ENCODE measurements at places on chromosomes 2 and 18.

GRCh38 chr2:3462493-3463104 is 56.7 kb downstream of the ADI1 start:
- DNase-seq, result no peak

DNA sequence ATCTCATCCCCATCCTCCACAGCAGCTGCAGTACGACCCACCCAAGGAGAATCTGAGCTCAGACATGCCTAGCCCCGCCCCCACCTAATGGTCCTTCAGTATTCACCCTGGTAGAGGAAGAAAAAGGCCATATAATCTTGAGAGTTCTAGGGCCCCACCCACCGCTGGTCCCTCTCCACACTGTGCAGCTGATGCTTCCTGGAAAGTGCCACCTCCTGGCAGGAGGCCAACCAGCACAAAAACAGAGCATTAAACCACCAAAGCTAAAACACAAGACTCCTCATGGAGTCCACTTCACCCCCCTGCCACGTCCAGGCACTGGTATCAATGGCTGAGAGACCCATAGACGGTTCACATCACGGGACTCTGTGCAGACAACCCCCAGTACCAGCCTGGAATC is 40.7 kb downstream of the MC4R start:
- DNase-seq, result no peak

DNA sequence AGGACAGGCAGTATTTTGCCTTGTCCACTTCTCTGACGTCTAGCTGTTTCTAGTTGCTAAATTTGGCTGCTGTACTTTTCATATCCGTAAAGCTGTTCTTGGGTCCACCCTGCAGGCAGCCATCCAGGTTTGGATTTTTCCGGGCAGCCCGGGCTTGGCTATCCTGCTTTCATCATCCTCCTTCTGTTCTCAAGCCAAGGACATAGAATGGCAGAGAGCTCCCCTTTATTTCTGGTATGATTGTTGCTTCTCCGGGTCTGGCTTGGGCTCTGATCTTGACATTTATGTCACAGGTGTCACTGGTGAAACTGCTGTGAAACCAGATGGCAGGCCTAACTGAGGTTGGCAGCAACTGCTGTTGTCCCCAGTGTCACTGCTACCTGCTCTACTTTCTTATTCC is 35.5 kb downstream of the SCN2A start:
- no peak for DNase-seq

GRCh38 chr2:190432567-190433231 is 24.5 kb downstream of the MFSD6 start:
- no peak for DNase-seq

GRCh38 chr2:27705851-27706622 is 42.3 kb downstream of the SLC4A1AP start:
- DNase-seq, result no peak

- no peak for DNase-seq
Measured at GRCh38 chr2:241109210-241110088, 7.4 kb upstream of the MTERF4 start.

DNA sequence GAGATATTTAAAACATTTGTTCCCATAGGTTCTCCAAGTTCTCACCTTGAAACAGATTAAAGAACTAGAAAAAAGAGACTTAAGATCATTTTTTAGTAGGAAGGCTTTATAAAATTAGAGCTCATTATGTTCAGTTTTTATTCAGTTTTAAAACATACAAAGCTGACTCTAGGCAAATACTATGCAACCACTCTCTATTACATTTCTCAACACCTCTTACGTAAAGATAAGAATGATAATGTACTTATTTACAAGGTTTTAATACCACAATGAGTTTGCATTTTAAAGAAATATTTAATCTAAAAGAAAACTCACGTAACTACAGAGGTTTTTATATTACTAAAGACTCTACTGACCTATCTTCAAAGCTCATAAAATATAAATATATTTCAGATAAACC is 68.8 kb downstream of the TMEM131 start:
- no peak for DNase-seq

DNA sequence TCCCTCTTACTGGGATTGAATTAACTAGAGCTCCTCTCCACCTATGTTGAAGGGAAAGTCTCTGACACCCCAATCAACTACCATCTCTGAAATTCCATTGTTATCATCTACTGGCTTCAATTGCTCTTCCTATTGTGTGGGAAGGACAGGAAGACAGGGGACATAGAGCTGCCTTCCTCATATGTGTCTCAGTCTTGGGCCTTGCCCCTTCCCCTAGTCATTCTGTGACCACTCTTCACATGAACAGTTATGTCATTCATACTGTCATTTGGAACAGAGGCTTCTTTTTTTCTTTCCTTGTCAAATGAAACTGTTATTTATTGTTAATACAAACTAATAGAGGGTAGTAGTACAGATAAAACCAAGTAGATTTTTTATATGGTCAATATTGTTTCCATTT is 69.6 kb upstream of the EMILIN2 start:
- DNase-seq, result no peak

DNA sequence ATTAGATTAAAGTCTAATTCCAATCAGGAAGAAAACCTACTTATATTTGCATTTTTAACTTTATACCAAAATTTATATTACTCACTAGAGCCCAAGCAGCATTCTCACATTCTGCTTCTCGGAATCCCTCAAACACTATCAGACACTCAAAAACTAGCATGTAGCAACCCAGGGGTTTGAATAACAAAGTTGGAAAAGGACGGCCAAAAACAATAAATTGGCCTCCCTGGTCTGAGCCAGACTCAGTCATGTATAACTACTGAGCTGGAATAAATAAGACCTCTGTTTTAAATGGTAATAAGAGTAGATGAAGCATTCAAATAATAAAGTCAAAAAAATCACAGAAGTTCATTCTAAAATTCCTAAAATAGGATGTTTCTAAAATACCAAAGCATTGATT is 290.9 kb downstream of the IRS1 start:
- no peak for DNase-seq

- DNase-seq, result no peak
Measured at GRCh38 chr2:234191819-234192407, 141.4 kb downstream of the SPP2 start.

GRCh38 chr2:178025551-178026185 is 46.9 kb downstream of the PDE11A start:
- no peak for DNase-seq

- no peak for DNase-seq
Measured at GRCh38 chr18:40878371-40878770, 1076.7 kb upstream of the PIK3C3 start.

- DNase-seq, result no peak
Measured at GRCh38 chr2:30048636-30049175, 98.1 kb upstream of the YPEL5 start.

GRCh38 chr2:137955536-137955935 is 8.7 kb upstream of the HNMT start:
- no peak for DNase-seq

DNA sequence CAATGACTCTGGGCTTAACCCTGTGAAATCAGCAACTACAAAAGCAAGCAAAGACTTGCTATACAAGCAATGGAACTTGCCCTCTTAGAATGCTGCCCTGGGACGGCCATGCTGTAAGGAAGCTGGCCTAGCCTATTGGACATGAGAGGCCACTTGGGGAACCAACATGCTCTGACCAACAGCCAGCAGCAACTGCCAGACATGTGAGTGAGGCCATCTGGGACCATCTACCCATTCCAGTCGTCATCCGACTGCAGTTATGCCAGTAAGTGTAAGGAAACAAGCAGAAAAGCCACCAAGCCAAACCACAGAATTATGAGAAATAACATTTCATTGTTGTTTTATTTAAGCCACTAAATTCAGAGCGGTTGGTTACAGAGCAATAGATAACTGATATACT is 40.9 kb downstream of the CLASP1 start:
- no peak for DNase-seq

- DNase-seq, result no peak
Measured at GRCh38 chr2:8453904-8454302, 228.0 kb upstream of the ID2 start.

DNA sequence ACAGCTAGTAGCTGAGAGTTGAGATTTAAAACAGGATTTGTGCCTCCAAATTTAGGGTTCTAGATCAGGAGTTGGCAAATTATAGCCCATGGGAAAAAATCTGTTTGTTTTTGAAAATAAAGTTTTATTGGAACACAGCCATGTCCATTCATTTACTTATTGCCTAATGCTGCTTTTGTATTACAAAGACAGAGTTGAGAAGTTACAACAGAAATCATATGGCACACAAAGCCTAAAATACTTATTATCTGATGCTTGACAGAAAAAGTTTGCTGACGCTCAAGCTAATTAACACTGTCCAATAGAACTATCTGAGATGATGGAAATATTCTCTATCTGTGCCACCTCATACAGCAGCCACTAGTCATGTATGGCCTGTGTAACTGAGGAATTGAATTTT is 229.1 kb upstream of the RASGRP3 start:
- DNase-seq, result no peak

GRCh38 chr2:183093857-183094657 is 15.5 kb downstream of the DUSP19 start:
- DNase-seq, result no peak

- DNase-seq, result no peak
Measured at GRCh38 chr2:85129861-85130260, 3.3 kb upstream of the TCF7L1 start.

GRCh38 chr18:13232971-13233786 is 14.6 kb downstream of the LDLRAD4 start:
- DNase-seq, result no peak

- no peak for DNase-seq
Measured at GRCh38 chr2:82896117-82896516, 1563.0 kb downstream of the SUCLG1 start.

GRCh38 chr18:3256693-3257626 is 5.0 kb upstream of the MYL12B start:
- no peak for DNase-seq

DNA sequence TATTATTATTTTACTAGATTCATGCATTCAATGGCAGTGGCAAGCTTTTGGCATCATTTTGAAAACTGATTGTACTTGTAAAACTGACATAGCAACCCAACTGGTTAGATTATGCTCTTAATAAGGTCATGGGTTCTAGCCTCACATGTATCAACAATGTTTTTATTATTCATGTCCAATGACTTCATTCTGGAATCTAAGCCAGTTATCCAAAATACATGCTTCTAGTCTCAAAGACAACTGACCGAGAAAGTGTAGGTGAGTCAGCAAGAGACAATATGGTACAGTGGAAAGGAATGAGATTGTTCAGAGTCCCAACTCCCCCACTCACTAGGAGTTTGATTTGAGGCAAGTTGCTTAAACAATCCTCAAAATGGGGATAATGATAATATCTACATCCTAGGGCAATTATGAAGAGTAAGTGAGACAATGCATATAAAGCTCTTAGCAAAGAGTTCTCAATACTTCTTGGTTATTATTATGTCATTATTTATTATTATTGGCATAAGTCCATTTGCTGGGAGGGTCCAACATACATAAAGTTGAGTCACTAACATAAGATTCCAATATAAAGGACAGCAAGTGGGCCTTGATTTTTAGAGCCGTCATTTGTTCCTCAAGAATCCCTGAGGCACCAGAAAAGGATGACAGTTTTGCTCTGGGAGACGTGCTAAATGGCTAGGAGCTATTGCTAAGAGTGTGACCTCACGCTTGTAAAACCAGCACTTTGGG is 99.4 kb downstream of the NEB start:
- DNase-seq, result no peak

DNA sequence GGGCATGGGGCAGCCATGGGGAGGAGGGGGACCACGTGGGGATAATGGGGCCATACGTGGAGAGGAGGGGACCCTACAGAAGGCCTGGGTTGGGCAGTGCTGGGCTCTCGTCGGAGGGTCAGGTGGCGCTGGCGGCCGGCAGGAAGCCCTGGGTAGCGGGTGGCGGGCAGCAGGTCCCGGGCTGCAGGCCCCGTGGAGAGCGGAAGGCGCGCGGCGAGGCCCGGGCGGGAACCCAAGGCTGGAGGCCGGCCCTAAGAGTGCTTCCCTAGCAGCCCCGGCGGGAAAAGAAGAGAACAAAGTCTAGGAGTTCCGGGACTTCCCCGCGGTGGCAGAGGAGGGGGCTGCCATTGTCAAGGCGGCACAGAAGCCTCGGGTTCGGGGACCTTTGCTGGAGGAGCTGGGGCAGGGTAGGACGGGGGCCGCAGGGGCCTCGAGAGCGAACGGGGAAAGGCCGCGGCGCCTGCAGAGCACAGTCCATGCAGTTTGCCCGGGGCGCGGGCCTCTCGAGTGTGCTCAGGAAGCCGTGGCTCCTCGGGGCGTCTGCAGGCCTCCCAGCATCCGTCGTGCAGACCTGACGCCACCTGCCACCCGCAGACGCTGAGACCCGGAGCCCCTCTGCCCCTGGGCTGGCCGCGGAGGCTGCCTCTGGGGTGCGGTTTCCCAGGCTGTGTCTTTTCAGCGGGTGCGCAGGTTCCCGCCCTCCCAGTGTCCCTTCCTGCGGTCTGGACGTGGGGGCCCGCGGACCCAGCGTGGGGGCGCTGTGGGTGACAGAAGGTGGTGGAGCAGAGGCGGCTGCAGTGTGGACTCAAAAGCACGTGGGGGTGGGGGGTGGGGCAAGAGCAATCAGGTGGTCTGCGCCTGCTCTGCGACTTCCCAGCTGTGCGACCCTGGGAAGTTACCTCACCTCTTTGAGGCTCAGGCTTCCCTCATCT is 19.4 kb upstream of the NCL start:
- DNase-seq, result no peak

DNA sequence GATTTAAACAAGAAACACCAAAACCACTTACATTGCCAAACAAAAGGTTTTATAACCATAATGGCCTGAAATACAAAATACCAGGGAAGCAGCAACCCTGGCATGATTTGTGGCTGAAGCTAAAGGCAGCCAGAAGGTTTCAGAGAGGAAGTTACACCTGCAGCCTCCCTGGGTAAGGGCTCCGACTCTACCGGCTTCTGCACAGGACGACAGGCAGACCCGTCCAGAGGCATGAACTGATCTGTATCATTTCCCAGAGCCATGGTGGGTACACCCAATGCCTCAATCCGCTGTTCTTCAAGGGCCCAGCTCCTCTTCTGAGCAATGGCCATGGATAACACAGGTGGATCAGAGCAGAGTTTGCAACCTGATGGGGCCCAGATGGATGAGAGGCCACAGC is 71.6 kb downstream of the PXDN start:
- DNase-seq, result no peak

DNA sequence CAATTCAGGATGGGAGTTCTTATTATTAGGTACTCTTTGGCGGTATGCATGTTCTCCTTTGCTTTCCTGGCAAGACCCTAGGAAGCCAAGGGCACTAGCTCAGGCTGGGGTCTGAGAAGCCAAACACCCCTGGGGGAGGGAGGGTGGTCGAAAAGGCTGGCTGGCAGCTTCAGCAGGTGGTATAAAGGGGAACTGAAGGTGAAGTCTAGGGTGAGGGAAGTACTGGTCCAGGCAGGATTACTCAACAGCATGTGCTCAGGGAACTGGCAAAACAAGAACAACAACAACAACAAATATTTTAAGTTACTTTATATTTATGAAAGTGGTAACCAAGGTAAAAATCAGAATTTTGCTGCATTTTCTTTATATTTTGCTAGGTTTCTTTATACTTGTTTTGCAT is 40.7 kb upstream of the PCBP1 start:
- DNase-seq, result no peak

GRCh38 chr2:11128243-11128951 is 26.9 kb upstream of the SLC66A3 start:
- no peak for DNase-seq

Measured in activated gamma-delta T cell treated with anti-CD3 and anti-CD28 coated beads, Interleukin-2, amount 50 U/mL, for 16 hours (primary cell).